ENCODE measurements at places on chromosomes 1 and 21.

- DNase-seq, result no peak
Observed at GRCh38 chr1:50420689-50421365, 2.4 kb downstream of the DMRTA2 start.

DNA sequence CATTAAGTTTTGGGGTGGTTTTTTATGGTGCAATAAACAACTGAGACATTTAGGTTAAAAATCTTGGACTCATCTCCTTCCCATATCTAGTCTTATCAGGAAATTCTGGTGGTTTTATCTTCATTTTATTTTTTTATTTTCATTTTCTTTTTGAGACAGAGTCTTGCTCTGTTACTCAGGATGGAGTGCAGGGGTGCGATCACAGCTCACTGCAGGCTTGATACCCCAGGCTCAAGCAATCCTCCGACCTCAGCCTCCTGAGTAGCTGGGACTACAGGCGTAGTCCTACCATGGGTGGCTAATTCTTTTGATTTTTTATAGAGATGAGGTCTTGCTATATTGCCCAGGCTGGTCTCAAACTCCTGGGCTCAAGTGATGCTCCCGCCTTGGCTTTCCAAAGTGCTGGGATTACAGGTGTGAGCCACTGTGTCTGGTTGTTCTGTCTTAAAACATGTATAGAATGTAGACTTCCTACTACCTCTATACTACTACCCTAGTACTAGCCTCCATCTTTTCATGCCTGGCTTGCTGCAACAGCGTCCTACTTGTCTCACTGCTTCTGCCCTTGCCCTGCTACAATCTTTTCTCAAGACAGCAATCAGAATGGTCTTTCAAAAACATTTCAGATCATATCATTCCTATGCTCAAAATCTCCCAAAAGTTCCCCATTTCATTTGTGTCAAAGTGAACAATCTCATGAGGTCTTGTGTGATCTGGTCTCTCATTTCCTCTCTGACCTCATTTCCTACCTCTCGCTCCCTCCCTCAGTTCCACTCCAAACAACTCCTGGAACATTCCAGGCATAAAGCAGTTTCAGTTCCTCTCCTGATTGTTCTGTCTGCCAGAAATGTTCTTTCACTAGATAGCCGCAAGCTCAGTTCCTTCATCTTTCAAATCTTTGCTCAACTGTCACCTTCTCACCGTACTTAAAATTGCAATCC is 5.9 kb upstream of the FCGR2A start:
- no peak for DNase-seq

DNA sequence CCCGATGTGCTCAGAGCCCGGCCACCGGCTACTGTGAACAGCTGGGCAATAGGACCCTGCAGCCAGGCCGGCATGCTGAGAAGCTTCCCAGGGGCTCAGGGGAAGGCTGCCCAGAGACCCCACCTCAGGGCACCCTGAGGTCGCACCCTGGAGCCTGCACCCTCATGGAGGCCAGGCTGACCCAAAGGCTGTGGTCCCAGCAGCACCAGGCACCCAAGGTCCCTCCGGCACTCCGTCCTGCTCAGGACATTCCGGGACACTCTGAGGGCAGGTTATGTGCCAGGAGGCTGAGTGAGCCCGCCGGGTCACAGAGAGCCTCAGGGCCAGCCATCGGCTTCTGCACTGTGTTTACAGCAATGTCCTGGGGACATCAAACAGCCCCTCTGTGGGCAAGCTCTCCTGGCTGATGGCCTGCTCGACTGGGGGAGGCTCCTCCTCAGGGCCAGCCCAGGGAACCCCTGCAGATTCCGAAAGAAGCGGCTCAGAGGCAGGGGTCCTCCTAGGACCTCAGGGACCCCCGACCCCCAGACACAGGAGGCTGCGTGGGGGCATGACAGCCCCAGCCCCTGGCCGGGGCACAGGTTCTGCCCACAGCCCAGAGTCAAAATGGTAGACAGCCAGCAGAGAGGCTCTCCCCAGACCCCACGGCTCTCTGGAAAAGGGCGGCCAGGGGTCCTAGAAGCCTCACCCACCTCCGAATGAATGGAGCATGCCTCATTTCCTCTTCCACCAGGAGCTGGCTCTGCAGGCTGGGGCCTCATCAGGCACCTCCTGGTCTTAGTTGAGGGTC is 8.2 kb downstream of the SLC19A1 start:
- DNase-seq, result no peak

GRCh38 chr1:156627313-156627880 is 8.2 kb downstream of the HAPLN2 start:
- DNase-seq, result peak; percentile 55

GRCh38 chr1:183588827-183589226 is 1.4 kb downstream of the NCF2 start:
- DNase-seq, result no peak

DNA sequence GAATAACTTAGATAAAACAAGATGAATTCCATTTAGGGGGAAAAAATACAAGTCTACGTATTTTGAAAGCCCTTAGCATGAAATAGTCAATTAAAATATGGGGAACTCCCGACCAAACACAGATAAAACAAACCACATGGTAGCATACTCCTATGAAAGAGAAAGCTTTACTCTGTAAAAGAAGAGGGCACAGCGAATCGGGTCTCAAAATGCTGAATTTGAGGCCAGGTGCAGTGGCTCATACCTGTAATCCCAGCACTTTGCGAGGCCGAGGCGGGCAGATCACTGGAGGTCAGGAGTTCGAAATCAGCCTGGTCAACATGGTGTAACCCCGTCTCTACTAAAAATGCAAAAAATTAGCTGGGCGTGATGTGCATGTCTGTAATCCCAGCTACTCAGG is 116.9 kb upstream of the TIAM1 start:
- no peak for DNase-seq

- DNase-seq, result no peak
Observed at GRCh38 chr1:171788696-171789095, 7.2 kb downstream of the METTL13 start.

GRCh38 chr1:94925561-94926125 is 1.3 kb downstream of the CNN3 start:
- DNase-seq, result peak; percentile 30

Measured in GM10248 (cell line).